Naive thymus-derived CD8-positive, alpha-beta T cell (primary cell): ENCODE measurements at places on chromosomes 12 and 14. TPM values are rescaled to one million over a fixed set of nuclear protein-coding genes. Genes with fewer than 3 reads are reported as not detected.
A peak's percentile ranks its signal among the peaks of the same experiment; 100 is the strongest.

OR4E2 gene
- not detected for polyA plus RNA-seq

C12orf50 gene
- not detected for polyA plus RNA-seq

INSM2 gene
- not detected for polyA plus RNA-seq

RARG gene
- 3.8 TPM for polyA plus RNA-seq

ARHGAP9 gene
- polyA plus RNA-seq, result 150 TPM

GRCh38 chr12:25271486-25272098, 20.9 kb upstream of the KRAS start:
- no peak overlapping the region for H3K4me3 ChIP-seq
- H3K4me1 ChIP-seq, result peaks cover 13% of the 10 kb centered on the region
- no peak for DNase-seq
- H3K27ac ChIP-seq, result no peak overlapping the region
- no peaks in the 10 kb centered on the region for H3K36me3 ChIP-seq
- no peaks in the 10 kb centered on the region for H3K27me3 ChIP-seq

GRCh38 chr14:35444104-35444503, 39.6 kb upstream of the NFKBIA start:
- no peak for DNase-seq
- H3K27ac ChIP-seq, result no peak overlapping the region
- H3K27me3 ChIP-seq, result peaks cover 3% of the 10 kb centered on the region
- H3K36me3 ChIP-seq, result no peaks in the 10 kb centered on the region

DNA sequence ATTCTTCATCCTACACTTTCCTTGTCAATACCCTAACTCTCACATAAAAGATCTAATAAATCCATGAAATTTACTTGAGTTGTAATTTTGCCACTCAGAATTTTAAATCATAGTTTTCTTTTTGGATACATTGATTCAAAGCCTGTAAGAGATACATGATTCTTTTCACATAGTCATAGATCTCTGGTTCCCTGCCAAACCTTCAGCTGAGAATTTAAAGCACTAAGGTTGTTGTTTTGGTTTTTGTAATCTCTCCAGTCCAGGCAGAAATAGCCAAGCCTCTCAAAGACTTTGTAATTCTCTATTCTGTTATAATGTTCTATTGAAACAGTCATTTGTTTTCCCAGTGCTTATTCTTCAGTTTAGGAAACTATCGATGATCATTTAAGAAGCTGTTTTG, 273.9 kb downstream of the TRHDE start:
- H3K27ac ChIP-seq, result no peak overlapping the region
- no peaks in the 10 kb centered on the region for H3K4me1 ChIP-seq
- no peak overlapping the region for H3K4me3 ChIP-seq
- no peaks in the 10 kb centered on the region for H3K27me3 ChIP-seq

GRCh38 chr12:93379326-93379980, 1.7 kb downstream of the NUDT4 start:
- peaks cover 2% of the 10 kb centered on the region for H3K36me3 ChIP-seq
- H3K4me1 ChIP-seq, result peaks cover 63% of the 10 kb centered on the region
- H3K27ac ChIP-seq, result peak overlapping the region; percentile 100
- H3K4me3 ChIP-seq, result peak overlapping the region; percentile 99
- no peak for DNase-seq
- no peaks in the 10 kb centered on the region for H3K27me3 ChIP-seq

- H3K36me3 ChIP-seq, result peaks cover 9% of the 10 kb centered on the region
- no peak within 1 kb of the TSS for H3K27ac ChIP-seq
- H3K4me1 ChIP-seq, result peaks cover 17% of the 10 kb centered on the region
- DNase-seq, result peak; percentile 10
Observed at GRCh38 chr14:52950898-52951680, at the start of gene FERMT2. TSS of gene FERMT2 (minus strand) at chr14:52951050. CDS start at chr14:52950568, 482 bp downstream.

GRCh38 chr12:102043928-102044327, 17.9 kb downstream of the WASHC3 start:
- DNase-seq, result peak; percentile 17
- peaks cover 46% of the 10 kb centered on the region for H3K36me3 ChIP-seq
- H3K4me1 ChIP-seq, result peaks cover 3% of the 10 kb centered on the region
- H3K27me3 ChIP-seq, result no peaks in the 10 kb centered on the region
- peak overlapping the region; percentile 58 for H3K27ac ChIP-seq

DNA sequence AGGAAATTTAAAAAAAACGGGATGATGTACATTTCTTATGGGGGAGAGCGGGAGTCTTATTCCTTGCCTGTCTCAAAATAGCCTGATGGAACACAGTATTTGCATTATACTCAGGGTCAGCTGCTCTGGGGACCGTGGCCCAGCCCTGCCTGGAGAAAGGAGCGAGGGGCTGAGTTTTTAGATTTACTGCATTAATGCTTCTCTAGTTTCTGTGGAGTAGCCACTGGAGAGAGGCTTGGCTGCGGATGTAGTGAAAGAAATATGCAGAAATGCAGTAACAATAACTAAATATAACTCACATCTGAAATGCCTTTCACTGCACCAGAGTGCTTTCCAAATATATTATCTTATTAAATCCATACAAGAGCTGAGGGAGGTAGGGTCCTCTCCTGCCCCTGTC, 87.6 kb upstream of the MAP1LC3B2 start:
- no peak overlapping the region for H3K27ac ChIP-seq
- no peaks in the 10 kb centered on the region for H3K4me1 ChIP-seq
- no peak for DNase-seq
- H3K36me3 ChIP-seq, result no peaks in the 10 kb centered on the region
- H3K4me3 ChIP-seq, result no peak overlapping the region

DNA sequence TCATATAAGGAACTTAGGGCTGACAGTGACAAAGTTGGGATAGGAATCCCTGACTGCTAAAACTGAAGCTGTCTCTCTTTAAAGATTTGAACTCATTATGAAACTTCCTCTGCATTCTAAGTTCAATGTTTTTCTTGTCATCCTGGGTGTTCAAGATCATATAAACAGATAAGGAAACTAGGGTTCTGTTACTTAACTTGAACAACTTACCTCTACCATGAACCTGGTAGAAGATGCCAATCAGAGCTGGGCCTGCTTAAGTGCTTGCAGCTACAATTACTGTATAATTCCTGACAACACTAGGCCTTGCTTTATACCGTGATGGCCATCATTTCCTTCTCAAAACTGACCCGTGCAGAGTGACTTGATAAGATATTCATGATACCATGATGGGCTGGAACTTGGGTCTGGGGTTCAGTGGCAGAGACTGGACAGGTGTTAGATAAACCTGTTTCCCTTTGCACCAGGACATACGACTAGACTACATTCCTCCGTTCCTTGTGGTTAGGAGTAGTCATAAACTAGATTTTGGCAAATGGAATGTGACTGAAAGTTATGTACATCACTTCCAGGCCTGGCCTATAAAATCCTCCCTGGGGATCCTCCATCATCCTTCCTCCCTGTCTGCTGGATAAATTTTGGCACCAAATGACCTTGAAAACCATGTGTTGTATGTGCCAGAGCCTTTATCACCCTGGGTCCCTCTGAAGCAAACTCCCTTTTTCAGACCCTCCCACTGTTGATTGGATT, 172.2 kb upstream of the PRICKLE1 start:
- no peaks in the 10 kb centered on the region for H3K36me3 ChIP-seq
- no peak overlapping the region for H3K27ac ChIP-seq
- H3K4me1 ChIP-seq, result no peaks in the 10 kb centered on the region

DNA sequence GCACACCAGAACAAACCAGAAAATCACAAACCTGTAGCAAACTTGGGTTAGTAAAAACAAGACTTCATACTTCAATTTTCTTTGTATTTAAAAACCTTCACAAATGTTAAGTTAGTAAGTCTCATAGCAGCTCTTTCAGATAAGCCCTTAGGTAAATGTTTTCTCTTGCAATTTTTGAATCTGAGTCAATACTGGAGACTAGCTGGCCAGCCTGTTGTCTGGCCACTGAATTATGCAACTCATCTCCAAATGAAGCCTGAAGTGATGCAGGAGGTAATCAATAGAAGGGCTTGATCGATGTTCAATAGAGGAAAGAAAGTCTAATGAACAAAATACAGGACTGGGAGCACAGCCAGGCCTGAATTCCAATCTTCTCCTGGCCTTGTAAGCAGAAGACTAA, 465.2 kb downstream of the LRIG3 start:
- peaks cover 4% of the 10 kb centered on the region for H3K27me3 ChIP-seq
- no peak overlapping the region for H3K27ac ChIP-seq
- H3K4me1 ChIP-seq, result no peaks in the 10 kb centered on the region
- H3K36me3 ChIP-seq, result no peaks in the 10 kb centered on the region
- H3K4me3 ChIP-seq, result no peak overlapping the region

GRCh38 chr12:62267480-62267879, 7.3 kb downstream of the USP15 start:
- no peak for DNase-seq
- H3K27ac ChIP-seq, result peak overlapping the region; percentile 1
- peaks cover 36% of the 10 kb centered on the region for H3K4me1 ChIP-seq
- peak overlapping the region; percentile 65 for H3K4me3 ChIP-seq
- H3K27me3 ChIP-seq, result no peaks in the 10 kb centered on the region

DNA sequence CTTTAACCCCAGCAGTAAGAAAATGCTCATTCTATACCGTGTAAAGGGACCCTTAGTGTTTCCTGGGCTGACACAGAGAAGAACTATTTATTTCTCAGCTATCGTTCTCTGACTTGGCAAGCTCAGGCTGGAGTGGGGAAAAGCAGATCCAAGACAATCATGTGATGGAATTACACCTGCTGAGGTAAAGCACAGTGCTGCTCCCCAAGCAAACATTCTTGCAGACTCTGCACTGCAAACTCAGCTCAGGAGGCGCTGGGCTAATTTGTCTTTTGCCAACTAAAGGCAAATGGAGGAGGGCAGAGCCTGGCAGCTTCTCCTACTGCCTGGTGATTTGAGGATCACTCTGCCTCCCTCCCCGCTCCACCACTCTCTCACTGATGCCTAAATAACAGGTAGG, 57.8 kb upstream of the FUT8 start:
- H3K36me3 ChIP-seq, result peaks cover 3% of the 10 kb centered on the region
- DNase-seq, result no peak
- no peaks in the 10 kb centered on the region for H3K27me3 ChIP-seq
- H3K27ac ChIP-seq, result no peak overlapping the region

- no peak overlapping the region for H3K4me3 ChIP-seq
- H3K4me1 ChIP-seq, result no peaks in the 10 kb centered on the region
- DNase-seq, result no peak
- H3K27ac ChIP-seq, result no peak overlapping the region
Observed at GRCh38 chr14:76694106-76694505, 67.2 kb upstream of the VASH1 start.
